Occipital lobe (tissue), 3 donors: ENCODE measurements at places on chromosomes 7 and 10.
A peak's percentile ranks its signal among the peaks of the same experiment; 100 is the strongest.

- DNase-seq = no peak
Observed at GRCh38 chr10:93701866-93702209, 554 bp downstream of the FRA10AC1 start.

DNA sequence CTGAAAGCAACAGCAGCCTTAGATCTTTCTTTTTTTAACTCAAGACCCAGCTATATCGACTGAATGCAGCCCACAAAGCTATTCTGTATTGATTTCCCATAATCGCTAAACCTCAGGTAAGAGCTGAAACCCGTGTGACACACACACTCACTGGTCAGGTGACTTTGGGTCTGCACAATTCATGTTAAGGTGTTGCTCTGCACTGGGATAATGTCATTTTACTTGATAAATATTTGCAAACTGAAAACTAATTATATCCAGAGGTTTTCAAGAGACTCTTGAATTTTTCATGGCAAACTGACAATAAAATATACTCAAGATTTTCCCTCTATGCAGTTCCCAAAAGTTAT is 33.1 kb downstream of the SCRN1 start:
- no peak for DNase-seq

DNA sequence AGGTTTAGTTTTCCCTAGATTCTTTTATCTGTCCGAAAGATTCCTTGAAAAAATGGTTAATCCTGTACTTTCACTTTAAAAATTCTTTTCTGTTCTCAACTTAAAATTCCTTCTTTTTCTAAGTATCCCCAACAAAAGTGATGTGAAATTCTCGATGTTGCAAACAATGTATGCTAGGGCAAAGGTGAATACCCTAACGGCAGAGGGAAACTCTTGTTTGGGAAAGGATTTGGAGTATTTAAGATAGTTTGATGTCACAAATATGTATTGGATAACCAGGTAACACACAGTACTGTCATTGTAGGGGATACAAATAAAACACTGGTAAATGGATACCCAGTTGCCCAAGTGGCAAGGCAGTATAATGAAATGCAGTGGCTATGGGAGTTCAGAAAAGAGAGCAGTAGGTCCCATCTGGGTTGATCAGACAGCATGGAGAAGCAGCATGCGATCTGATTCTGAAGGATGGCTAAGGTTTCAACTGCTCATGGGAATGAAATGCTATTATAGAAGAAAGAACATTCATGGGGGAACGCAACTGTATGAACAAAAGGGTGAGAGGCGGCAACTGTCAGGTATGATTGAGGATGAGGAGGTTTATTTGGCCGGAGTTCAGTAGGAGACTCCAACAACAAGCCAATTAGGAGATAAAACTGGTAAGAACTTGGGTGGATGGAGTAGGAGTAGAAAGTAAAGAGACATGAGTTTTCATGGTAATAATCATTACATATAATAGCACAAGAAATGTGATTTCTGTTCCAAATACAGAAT is 3.2 kb upstream of the EPC1 start:
- DNase-seq = no peak

- DNase-seq = no peak
Observed at GRCh38 chr10:12701696-12702095, 299.8 kb downstream of the CCDC3 start.

GRCh38 chr7:35871856-35872255 is 71.0 kb downstream of the SEPTIN7 start:
- DNase-seq = no peak

DNA sequence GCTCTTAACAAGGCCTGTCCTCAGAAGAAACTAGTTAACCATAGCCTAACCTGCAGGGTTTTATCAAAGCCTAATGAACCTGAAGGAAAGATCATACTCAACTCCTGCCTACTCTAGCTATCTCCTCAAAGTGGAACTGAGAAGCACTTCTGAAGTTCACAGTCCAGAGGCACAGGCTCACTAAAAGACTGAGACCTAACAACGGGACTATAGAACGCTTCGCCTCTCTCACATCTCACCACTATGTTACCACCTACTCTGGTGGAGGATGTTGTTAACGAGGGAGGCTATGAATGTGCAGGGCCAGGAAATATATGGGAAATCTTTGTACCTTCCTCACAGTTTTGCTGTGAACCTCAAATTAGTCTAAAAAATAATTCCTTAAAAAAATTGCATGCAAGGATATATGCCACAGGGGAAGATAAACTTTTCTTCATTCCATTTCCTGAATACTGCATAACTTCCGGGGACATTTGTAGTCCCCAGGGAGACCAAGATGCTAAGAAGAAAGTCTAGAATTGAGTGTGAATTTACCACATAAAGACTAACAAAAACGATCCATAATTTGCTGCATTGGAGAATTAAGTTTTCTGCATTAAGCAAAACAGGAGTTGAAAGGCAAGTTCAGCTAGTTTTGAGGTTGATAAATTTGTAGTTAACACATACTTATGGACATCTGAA is 21.6 kb downstream of the LIPJ start:
- DNase-seq = no peak

DNA sequence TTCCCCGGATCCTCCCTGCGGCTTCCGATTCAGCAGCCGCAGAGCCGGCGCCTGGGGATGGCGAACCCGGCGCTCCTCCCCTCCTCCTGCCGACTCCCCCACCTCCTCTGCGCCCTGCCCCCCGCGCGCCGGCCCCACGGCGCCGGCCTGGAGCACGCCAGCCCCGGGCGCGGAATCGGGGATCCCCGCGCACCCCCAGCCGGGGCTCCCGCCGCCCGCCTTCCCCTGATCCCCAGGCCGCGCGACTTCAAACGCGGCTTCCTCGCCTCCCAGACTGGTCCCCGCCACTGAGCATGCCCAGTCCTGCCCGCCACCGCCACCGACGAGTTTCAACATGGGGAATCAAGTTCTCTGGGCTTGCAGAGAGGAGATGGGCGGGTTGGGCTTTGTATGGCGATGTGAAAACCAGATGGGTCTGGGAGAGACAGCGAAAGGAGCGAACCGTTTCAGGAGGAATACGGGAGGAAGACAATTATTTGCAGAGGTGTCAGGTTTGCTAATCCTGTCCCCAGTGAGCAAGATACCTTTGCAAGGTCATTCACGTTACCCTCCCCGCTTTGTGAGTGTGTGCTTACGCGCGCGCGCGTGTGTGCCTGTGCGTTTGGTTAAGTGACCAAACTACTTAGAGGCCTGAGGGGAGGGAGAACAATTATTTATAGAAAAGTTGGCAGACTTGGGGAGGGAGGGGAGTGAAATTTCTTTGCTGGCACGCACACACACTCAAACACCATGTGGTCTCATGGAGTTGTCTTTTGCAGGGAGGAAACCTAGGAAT is at the start of gene PANK1:
Gene PANK1, minus strand, starts transcription at position 276 of the 775 bp plus-strand sequence. CDS start 351 bp downstream, outside the sequence.
- DNase-seq = peak; percentile 77

- no peak for DNase-seq
Observed at GRCh38 chr10:103916254-103916653, 1.7 kb downstream of the STN1 start.

- no peak for DNase-seq
Observed at GRCh38 chr7:35707422-35707821, 12.5 kb upstream of the HERPUD2 start.
